CD4-positive, alpha-beta T cell treated with Interleukin-21 for 1 hour (primary cell): ENCODE measurements at places on chromosomes 5 and 9.

DNA sequence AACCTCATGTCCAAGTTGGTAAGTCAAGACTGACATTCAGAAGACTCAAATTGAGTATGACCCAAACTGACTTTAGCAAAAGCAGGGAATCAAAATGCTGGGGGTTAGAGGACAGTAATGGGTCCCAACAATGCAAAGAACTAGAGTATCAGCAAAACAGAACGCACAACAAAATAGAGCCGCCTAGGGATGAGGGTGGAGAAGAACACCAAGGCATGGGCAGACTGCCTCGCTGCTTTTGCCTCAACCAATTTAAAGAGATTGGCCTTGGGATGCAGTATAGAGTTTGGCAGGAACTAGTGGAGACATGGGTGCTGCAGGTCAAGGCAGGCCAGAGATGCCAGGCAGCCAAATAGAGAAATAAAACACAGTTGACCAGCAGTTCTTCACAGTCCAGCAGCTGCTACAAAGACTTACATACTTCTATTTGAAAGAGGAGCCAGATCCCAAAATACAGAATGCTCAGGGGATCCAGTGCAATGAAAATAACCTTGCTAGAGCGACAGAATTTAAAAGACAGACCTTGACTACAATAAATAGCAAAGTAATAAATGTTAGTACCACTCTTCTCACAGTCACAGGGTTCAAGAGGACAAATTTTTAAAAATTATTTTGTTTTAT, 83.9 kb upstream of the NIPBL start:
- DNase-seq, result no peak

DNA sequence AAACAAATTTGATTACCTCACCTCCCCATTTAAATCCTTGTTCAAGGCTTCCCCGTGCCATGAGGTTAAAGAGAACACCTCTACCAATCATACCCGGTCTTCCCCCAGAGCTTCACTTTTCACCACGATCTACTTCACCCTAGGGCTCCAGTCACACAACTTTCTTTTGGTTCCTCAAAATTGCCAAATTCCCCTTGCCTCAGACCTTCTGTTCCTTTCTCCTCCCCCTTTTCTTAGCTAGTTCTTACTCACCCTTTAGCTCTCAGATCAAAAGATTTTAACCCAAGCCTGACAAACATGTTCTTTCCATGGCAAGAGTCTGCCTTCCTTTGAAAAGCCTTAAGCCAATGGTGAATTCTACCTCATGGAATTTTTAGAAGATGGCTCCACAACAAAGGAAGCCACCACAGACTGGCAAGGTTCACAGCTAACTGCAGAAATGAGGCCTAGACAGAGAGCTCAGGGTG, 56.7 kb downstream of the MAPKAP1 start:
- DNase-seq, result peak; percentile 15

GRCh38 chr9:116870566-116870965, 183.5 kb downstream of the TRIM32 start:
- DNase-seq, result no peak

DNA sequence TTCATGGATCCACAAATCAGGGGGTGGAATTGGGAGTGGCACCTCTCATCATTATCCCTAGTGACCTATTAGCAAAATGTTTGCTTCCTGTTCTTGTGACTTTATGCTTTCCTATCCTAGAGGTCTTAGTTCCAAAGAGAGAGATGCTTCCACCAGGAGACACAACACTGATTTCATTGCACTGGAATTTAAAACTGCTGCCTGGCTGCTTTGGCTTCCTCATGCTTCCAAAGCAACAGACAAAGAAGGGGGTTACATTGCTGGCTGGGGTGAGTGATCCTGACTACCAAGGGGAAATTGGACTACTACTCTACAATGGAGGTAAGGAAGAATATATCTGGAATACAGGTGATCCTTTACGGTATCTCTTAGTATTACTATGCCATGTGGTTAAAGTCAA, 69.2 kb upstream of the SH3GL2 start:
- DNase-seq, result no peak

DNA sequence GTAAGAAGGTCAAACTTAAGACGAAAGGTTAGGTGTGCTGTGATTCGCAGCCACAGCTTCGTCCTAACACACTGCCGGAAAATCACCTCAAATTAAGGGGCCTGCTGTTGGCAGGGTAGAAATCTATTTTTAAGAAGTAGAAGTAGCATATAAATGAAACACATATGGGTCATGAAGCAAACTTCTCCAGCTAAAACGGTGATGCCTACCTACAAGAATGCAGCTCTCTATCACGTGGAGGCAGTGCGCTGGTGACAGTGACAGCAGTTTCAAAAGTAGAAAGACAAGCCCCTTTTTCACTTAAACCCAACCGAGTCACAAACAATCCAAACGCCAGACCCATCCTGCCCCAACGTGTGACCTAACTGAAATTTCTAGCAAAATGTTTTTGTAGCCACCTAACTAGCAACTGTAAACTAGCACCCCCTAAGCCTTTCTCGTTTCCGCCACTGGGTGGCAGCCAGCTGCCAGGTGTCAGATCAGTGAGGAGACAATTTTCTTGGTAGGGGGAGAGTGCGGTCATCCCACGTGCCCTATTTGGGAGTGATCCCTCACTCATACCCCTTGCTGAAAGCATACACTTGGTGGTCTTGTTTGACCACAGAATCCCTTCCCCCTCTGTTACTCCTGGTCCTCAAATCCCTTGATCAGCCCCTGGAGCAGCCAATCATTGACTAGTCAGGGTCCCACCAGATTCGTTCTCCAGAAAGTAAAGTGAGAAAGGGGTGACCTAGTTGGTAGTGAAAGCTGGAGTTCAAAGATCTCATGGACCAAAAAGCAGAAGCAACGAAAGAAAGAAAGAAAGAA, 71.8 kb upstream of the MAMDC2 start:
- DNase-seq, result peak; percentile 28

- no peak for DNase-seq
Observed at GRCh38 chr5:9283021-9283420, 262.9 kb downstream of the SEMA5A start.

DNA sequence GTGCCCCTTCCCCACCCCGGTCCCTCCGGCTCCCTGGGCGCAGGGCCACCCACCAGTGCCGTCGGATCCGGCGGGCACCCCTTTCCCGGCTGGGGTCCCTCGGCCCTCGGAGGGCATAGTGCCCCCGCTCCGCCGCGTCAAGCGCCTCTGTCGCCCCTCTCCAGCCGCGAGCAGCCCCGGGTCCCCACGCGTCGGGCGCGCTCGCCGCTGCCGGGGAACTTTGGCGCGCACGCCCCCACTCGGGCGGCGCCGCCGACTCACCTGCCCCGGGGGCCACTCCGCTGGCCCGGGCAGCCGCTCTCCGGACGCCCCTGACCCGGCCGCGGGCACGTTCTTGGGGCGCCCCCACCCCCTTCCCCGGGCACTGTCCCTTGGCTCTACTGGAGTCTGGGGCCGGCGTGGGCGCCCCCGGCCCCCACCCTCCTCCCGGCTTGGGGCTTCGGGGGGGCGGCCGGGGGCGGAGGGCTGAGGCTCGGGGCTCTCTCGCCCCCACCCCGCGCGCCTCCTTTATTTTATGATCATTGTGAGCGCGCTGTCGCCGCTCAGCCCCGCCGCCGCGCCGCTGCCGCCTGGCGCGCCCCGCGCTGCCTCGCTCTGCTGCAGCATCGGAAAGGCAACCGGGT, 1.1 kb upstream of the FAM78A start:
- DNase-seq, result no peak

DNA sequence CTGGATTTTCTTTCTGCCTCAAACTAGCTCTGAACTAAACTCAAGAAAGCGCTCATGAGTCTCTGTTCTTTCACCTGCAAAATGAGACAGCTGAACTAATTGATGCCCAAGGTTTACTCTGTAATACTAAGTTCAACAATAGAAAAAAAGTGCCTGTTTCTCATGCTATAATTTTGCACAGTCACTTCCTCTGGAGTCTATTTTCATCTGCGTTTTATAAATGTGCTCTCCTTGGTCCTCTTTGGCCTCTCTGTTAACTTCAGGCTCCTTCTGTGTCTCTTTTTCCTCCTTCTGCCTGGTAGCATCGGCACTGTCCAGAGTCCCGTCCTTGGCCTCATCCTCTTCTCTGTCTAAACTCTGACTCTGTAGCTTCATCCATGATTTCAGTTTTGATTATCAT, 311.9 kb upstream of the TLE4 start:
- no peak for DNase-seq

DNA sequence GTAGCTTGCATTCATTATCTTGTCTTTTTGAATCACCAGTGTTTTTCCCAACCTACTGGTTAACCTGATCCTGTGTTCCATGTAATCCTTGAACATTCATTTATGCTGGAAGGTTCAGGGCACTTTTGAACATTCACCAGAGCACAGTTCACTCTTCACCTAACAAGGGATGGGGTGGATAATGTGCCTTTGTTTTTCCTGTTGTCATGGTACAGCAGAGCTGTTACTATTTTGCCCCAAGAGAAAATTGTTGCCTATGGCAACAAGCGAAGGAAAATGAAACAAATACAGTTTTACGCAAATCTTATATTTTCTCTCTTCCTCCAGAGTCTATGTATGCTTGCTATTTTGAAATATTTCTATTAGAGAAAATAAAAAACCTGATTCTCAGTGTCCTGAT, 60.3 kb upstream of the RIOK2 start:
- no peak for DNase-seq

DNA sequence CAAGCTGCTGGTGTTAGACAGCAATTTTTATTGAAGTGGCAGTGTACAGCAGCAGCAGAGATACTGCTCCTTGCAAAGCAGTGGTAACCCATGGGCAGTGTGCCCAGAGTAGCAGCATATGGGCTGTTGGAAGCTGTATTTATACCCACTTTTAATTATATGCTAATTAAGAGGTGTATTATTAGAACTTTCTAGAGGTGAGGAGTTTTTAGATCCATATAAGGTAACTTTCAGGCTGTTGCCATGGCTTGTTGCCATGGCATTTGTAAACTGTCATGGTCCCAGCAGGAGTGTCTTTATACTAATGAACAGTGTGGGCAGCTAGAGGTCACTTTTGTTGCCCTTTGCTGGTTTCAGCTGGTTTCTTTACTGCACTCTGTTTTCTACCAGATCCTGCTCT, 3.7 kb upstream of the PJA2 start:
- DNase-seq, result no peak

DNA sequence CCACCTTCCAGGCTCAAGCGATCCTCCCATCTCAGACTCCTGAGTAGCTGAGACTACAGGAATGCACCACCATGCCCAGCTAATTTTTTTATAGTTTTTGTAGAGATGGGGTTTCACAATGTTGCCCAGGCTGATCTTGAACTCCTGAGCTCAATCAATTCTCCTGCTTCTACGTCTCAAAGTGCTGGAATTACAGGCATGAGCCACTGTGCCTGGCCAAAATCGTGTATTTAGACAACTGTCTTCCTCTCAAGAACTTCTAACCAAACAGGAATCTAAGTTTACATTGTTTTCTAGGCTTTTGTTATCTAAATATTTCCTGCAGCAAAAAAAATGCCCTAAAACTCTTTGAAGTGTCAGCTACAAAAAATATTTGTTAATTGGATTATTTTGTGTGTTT, 78.8 kb downstream of the NLN start:
- no peak for DNase-seq

- DNase-seq, result no peak
Observed at GRCh38 chr9:100774962-100775361, 197.1 kb downstream of the CAVIN4 start.

- no peak for DNase-seq
Observed at GRCh38 chr5:99911971-99912370, 623.2 kb upstream of the FAM174A start.

- no peak for DNase-seq
Observed at GRCh38 chr9:111348821-111349271, 18.8 kb upstream of the OR2K2 start.

GRCh38 chr5:34452170-34452828, 203.8 kb upstream of the RAI14 start:
- no peak for DNase-seq

GRCh38 chr9:112175796-112176315, 759 bp upstream of the SUSD1 start:
- DNase-seq, result no peak

DNA sequence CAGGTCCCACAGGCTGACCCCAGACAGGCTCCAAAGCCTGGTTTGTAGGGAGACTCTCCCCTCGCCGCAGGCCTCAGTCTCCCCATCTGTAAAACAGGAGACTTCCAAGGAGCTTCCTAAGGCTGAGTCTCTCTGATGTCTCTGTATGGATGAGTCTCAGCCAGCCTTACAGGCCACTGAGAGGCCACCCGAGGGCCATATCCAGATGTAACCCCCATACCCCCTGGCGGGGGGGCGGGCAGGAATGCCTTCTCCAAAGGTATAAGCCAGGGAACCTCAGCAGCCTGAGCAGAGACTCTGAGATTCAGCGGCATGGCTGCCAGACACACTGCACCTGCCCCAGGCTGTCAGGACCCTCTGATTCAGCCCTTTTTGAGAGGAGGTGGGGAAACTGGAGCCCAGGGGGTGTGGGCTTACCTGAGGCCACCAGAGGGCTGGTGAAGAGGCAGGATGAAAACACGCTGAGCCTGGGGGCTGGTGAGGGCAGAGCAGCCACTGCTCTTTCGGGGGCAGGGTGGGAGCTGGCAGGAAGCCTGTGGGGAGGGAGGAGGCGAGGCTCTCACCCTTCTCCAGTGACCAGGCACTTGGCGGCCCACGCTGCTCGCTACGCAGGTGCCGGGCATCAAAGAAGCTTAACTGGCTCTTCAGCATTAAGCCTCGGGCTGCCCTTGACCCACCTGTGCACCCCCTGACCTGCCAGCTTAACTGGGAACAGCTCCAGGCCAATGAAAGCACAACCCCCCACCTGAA, 5.5 kb upstream of the SUSD3 start:
- DNase-seq, result no peak

DNA sequence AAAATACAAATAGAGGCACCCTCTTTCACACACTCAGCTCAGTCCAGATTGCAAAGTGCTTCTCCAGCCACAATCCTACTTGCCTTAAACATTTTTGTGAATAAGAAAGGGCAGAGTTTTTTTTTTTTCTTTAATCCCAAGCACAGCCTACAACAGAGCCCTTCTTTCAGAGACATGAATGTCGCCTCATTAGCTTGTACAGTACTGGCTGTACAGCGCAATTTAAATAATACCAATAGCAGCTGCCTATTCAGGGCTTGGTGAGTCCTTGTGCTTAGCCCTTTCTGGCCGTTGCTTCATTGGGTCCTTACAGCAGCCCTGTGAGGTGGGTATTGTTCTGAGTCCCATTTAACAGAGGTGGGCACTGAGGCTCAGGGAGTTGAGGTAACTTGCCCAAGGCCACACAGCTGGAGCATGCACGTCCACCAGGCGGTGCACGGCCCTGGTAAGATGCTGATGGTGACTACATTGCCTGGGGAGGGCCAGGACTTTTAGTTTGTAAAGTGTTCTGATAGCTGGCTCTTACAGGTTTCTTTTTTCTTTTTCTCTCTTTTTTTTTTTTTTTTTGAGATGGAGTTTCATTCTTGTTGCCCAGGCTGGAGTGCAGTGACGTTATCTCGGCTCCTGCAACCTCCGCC, 23.1 kb downstream of the NDST1 start:
- DNase-seq, result no peak
